Mononuclear cell (primary cell): ENCODE measurements at places on chromosomes 6 and 20. TPM values are rescaled to one million over a fixed set of nuclear protein-coding genes. Genes with fewer than 3 reads are reported as not detected.

The RNF217 gene
- 2.0 TPM for total RNA-seq

The CST1 gene
- total RNA-seq: not detected

The MYT1 gene
- total RNA-seq: not detected

The SLC22A2 gene
- not detected for total RNA-seq

The TFAP2B gene
- total RNA-seq: not detected

The SLC22A23 gene
- 6.0 TPM for total RNA-seq

The TBXT gene
- total RNA-seq: not detected

The APOM gene
- 3.0 TPM for total RNA-seq

The DEFB118 gene
- not detected for total RNA-seq

The DPPA5 gene
- total RNA-seq: not detected
